ENCODE measurements at places on chromosomes 12 and 14.

GRCh38 chr12:58645946-58646345 lies 274.4 kb downstream of the LRIG3 start:
- no peak for DNase-seq

DNA sequence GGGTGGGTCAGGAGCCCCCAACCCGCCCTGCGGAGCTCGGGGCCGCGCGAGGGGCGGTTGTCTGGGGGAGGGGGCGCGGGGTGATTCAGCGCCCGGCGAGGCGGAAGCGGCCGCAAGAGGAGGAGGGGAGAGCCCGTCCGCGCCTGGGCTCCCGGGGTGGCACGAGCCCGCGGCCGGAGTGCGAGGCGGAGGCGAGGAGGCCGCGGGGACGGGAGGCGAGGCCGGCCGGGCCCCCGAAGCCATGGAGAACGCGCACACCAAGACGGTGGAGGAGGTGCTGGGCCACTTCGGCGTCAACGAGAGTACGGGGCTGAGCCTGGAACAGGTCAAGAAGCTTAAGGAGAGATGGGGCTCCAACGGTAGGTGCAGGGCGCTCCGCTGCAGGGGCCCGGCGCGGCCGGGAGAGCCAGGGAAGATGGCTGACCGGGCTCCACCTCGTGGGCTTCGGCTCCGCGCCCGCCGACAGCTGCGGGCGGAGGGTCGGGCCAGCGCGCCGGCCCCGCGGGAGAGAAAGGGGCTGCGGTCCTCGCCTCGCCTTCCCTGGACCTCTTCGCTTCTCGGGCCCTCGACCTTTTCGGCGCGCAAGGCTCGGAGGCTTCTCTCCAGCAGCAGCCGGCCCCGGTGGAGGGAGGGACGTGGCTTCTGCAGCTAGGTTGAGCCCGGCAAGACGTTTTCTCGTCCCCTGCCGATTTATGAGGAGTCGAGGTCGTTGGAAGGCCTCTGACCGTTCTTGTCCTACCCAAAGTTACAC lies 677 bp downstream of the ATP2A2 start:
- peak; percentile 30 for DNase-seq

- DNase-seq = no peak
Observed at GRCh38 chr12:118145798-118146156, 9.9 kb downstream of the PEBP1 start.

- DNase-seq = no peak
Observed at GRCh38 chr12:113796852-113797534, 169.1 kb downstream of the RBM19 start.

GRCh38 chr12:63968673-63969072 lies 124.2 kb downstream of the SRGAP1 start:
- no peak for DNase-seq

DNA sequence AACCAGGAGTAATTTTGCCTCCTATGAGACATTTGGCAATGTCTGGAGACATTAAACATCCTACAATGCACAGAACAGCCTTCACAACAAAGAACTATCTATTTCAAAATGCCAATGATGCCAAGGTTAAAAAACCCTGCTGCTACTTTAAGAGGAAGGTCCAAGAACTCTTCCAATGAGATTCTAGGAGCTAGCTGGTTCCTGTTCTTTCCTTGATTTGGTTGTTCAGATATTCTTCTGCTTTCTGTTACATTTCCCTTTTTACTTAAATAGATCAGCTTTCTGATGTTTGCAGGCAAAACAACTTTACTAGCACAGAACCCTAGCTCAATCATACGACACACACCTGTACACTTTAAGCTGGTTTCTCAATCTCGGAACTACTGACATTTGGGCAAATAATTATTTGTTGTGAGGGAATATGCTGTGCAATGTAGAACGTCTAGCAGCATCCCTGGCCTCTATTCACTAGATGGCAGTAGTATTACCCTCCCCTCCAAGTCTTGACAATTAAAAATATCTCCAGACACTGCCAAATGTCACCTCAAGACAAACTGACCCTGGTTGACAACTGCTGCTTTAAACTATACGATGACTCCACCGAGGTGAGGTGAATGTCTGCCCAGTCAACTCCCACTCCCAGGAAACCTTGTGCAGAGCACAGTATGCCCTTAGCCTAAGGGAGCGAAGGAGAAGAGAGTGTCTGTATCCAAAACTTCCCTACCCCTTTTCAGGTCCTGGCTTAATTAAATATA lies 4.4 kb downstream of the BLTP3B start:
- DNase-seq = no peak

DNA sequence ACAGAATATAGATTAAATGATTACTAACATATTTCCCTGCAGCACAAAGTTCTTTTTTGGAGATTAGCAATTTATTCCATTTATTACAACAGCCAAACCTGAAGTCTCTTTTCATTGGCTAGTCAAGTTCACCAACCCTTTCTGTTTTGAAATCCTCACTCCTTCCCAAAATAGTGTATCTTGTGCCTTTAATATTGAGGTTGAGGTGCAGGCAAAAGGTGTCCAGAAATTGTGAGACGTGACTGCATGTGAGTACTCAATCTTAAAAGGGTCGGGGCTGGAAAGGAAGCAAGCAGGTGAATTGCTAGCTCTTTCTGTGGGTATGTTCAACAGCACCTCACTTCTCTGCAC lies 11.1 kb upstream of the FOXN3 start:
- DNase-seq = no peak

GRCh38 chr14:76375484-76375883 lies 453 bp upstream of the ESRRB start:
- DNase-seq = no peak
